ENCODE measurements at places on chromosomes 11 and 22. TPM values are rescaled to one million over a fixed set of nuclear protein-coding genes. Genes with fewer than 3 reads are reported as not detected.

Gene IRF7
- polyA plus RNA-seq = 8.1 TPM

Gene PICALM
- polyA plus RNA-seq = 173 TPM

Gene KRTAP5-11
- 0.35 TPM for polyA plus RNA-seq

Gene IRAG1
- 7.9 TPM for polyA plus RNA-seq

Gene LRRC74B
- 0.06 TPM for polyA plus RNA-seq

Gene PLA2G3
- polyA plus RNA-seq = 0.27 TPM

DNA sequence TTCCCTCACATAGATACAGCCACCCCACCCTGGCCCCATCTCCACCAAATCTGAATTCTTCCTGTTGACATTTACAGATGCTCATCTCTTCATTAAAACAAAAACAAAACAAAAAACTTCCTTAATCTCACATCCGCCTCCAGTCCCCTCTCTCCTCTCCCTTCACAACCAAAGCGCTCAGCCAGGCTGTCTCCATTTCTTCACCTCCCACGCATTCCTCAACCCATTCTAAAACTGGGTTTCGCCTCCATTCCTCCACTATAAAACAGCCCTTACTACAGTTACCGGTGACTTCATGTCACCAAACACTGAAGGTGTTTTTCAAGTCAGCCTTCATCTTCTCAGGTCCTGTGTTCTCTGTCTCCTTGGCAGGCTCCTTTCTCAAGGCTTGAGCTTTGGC lies 9.6 kb downstream of the BACE1-AS start:
- DNase-seq = peak; percentile 39

DNA sequence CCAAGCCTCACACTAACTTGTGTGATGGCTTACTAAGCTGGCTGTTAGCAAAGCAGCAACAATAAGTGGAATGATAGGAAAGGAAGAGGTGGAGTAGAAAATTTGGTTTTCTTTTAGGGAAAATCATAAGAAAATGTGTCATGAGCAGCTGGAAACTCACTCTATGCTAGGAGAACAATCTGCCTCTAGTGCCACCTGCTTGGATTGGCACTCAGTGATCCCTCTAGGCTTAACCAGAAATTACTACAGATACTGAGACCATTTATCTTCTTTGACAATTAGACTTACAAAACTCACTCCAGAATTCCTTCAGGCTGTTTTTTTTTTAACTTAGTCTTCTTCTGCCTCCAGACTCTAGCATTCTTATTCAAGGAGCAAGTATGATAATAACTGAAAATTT lies 117.3 kb downstream of the CD44 start:
- no peak for DNase-seq

DNA sequence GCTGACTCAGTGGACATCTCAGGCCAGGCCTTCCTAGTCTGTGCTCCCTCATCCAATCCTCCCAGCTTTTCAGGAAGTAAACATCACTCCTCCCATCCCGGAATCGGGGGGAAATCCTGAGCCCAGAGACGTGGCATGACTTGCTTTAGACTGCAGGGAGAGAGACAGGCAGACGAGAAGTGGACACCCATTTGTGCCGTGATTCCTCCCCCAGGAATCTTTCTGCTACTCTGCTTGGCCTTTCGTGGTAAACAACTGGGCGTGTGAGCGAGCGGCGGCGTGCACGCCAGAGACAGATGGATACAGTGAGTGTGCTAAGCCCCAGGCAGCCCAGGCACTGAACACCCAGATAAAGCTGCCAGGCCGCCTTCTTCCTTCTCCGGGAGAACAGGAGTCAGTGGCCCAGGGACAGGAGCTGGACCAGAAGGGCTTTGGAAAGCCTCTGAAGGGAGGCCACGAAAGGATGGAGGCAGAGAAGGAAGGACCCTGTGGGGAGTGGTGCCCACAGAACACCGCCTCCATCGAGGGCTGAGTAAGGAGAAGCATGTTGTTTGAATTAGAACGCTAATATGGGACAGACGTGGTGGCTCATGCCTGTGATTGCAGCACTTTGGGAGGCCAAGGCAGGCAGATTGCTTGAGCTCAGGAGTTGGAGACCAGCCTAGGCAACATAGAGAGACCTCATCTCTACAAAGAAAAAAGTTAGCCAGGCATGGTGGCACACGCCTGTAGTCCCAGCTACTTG lies 53.0 kb upstream of the PRR5 start:
- DNase-seq = no peak

DNA sequence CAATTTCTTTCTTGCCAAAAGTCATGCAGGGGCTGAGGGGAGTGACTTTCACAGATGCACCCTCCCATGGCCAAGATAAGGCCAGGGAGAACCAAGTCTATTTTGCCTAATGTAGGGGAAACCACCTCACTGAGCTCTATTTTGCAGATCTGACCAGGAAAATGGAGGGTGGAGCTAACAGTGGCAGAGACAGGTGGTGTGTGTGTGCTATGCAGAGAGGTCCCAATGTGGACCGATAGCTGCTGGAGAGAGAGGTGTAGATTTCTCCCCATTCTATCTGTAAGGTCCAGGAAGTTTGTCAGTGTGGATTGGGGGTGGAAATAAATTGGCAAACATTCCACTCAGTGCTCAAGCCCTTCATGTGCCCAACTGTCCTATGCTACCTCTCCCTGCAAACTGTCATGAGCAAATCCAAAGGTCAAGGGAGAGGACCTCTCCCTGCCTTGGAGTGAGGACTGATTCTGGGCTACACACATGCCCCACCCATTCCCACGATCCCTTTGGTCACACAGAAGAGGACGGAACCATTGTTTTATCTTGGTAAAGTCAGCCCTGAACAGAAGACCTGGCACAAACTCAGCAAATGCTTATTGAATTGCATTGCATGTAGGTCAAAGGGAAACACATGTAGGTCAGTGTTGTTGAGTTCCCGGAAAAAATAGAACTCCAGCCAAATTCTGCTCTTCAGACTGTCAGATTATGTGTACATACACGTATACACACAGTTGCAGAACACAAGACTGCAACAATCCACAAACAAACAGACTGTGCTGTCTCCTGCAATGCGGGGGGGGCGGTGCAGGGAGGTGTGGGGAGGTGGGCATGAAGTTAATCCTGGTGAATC lies 65.9 kb downstream of the C11orf58 start:
- no peak for DNase-seq

GRCh38 chr22:19686946-19687345 lies 27.4 kb upstream of the SEPTIN5 start:
- no peak for DNase-seq

- DNase-seq = no peak
Measured at GRCh38 chr11:8834379-8834778, 76.6 kb upstream of the AKIP1 start.

GRCh38 chr22:32106930-32107329 lies 52.2 kb downstream of the C22orf42 start:
- no peak for DNase-seq

- no peak for DNase-seq
Measured at GRCh38 chr11:104898685-104899013, 389 bp upstream of the CASP12 start.

DNA sequence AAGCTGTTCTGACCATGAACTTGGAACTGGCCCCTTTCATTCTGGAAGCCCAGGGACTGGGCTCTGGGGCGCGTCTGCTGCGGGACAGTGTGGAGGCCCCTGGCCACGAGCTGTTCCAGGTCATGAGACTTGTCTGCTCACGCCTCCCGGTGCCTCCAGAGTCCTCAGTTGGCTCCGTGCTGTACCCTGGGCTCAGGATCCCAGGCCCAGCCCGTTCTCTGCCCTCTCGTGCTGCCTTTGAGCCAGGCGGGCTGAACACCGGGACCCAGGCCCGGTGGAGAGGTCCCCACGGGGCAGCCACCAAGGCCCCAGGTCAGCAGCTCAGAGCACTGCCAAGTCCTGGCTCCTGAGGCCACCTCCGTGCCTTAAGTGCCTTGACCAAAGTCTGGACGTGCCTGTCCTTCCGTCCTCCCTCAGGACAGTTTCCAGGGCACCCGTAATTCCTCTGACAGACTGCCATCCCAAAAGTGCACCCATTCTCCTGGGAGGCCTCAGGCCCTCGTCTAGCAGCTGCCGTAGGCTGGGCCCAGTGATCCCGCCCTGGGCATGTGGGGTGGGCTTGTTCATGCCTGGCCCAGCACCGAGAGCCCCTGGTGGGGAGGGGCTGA lies 36.3 kb upstream of the PPARA start:
- no peak for DNase-seq

DNA sequence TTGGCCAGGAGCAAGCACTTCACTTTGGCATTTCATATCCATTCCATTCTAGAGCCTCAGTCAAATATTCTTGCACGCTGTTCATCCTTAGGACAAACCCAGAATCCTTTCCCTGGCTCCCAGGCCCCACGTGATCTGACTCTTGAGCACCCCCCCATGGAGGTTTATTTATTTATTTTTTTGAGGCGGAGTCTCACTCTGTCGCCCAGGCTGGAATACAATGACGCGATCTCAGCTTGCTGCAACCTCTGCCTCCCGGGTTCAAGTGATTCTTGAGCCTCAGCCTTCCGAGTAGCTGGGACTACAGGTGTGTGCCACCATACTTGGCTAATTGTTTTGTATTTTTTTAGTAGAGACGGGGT lies 12.7 kb upstream of the TSGA10IP start:
- DNase-seq = no peak

GRCh38 chr11:110093407-110094297 lies 460 bp downstream of the ZC3H12C start:
- peak; percentile 64 for DNase-seq

GRCh38 chr11:639332-639955 lies 2.4 kb downstream of the DRD4 start:
- no peak for DNase-seq

DNA sequence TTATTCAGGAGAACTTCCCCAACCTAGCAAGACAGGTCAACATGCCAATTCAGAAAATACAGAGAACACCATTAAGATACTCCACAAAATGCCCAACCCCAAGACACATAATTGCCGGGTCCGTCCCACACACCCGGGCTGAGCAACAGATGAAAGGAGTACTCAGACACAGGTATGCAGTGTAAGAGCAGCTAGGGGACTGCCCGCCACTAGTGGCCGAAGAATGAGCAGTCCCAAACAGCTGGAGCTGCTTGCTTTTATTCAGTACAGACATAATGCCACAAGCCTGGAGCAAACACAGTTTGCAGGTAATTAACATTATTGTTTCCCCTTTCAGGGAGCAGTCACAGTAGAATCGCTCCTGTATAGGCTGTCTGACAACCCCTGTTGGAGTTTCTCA lies 364.6 kb downstream of the LUZP2 start:
- no peak for DNase-seq

DNA sequence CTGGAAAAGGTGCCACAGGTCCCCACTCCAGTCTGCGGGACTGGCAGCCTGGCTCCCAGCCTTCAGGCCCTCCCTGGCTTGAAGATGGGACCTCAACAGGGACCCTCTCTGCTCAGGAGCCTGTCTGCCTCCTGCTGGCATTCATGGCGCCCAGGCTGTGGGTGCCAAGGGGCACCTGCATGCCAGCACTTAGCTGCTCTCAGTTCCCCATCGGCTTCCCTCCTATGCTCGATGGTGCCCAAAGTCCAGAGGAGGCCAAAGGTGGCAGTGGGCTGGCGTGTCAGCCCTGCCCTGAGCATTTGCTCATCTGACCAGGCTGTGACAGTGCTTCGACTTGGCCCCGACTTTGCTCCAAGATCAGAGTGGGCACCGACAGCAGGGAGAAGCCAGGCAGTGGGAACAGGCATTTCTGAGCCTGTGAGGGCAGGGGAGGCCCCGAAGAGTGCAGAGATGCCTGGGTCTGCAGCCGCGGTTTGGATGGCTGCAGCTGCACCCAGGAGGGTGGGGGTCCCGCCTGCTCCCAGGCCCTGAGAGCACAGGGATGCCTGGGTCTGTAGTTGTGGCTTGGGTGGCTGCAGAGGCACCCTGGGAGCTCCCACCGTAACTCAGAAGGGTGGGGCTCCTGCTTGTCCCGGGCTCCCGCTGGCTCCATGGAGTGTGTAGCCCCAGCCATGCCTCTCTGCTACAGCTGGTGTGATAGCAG lies 463.6 kb downstream of the TBC1D22A start:
- no peak for DNase-seq

DNA sequence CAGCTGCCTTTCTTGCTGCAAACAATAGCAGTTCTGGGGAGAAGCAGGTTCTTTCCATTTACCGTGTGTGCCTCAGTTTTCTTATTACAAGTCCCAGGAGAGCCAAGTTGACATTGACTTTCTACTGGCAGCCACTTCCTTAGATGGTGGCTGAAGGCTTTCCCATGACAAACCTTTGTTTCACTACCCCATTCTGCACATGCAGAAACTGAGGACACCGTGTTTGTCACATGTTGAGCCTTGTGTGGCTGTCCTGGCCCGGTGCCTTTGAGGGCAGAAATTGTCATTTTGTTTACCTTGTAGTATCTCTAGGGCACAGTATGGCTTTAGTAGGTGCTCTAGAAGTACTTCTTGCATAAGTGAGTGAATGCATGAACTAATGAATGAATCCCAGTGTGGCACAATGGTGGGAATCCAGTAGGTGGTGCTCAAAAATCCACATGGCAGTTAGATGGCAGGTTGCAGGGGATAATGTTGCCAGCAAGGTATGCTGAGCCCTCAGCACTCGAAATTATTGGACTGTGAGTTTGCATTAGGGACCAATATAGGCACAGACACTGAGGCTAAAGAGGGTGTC lies 101.6 kb downstream of the CSNK2A3 start:
- no peak for DNase-seq

- DNase-seq = no peak
Measured at GRCh38 chr11:40425168-40425567, 1034.3 kb downstream of the LRRC4C start.

- no peak for DNase-seq
Measured at GRCh38 chr11:70688142-70688541, 289.8 kb downstream of the CTTN start.

GRCh38 chr11:28965819-28966218 lies 857.6 kb downstream of the METTL15 start:
- no peak for DNase-seq

GRCh38 chr11:23313001-23313400 lies 452.7 kb upstream of the CCDC179 start:
- no peak for DNase-seq

DNA sequence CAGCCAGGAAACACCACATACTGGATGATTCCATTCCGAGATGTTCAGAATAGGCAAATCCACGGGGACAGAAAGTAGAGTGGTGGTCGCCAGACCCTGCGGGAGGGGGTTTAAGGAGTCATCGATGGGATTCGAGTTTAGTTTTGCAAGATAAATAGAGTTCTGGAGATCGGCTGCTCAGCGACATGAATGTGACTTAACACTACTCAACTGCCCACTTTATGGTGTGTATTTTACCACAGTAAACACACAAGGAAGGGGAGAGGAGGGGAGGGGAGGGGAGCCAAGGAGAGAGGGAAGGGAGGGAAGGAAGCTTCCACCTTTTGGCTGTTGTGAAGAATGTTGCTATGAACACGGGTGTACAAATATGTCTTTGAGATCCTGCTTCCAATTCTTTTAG lies 10.4 kb upstream of the ARHGAP8 start:
- no peak for DNase-seq

DNA sequence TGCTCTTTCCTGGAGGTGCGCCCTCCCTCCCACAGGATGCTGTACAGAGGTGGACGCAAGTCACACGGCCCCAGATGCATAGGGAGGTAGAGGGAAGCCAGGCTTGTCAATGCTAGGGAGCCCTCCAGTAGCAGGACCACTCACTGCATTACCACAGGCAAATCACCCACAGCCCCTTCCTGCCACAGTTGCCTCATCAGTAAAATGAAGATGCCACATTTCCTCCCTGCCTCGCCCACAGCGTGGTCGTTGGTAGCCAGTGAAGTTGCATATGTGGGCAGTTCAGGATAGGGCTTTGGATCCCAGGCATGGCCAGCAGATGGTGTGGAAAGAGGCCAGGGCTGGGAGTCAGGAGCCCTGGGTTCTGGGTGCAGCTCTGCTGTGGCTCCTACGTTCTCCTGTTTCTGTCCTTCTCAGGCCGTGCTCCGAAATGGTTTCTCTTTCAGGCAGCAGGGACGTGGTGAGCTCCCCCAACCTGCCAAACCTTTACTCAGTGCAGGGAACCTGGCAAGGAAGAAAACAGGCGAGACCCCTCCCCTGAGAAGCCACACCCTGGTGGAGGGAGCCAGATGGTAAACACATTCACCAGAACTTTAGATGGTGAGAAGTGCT lies 22.6 kb downstream of the DAGLA start:
- no peak for DNase-seq
